Mesendoderm (in vitro differentiated cells): ENCODE measurements at places on chromosomes 5 and 9.

DNA sequence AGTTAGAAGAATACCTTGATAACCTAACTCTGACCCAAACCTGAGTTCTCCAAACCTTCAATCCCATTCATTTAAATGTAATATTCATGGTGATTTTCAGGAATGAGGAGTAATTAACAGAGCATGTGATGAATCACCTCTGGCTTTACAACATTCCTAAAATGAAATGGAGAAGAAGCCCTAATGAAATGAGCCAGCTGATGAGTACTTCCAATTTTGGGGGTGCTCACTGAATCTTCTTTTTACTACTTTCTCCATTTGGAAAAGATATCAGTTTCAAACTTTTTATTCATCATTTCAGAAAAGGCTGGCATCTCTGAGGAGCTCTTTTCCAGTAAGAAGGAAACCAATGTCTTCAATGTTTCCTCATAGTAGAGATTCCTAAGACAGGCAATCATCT is 2.9 kb upstream of the SPINK5 start:
- DNase-seq: peak; percentile 23

GRCh38 chr5:172659909-172660628 is 19.0 kb downstream of the NEURL1B start:
- peak; percentile 93 for DNase-seq

DNA sequence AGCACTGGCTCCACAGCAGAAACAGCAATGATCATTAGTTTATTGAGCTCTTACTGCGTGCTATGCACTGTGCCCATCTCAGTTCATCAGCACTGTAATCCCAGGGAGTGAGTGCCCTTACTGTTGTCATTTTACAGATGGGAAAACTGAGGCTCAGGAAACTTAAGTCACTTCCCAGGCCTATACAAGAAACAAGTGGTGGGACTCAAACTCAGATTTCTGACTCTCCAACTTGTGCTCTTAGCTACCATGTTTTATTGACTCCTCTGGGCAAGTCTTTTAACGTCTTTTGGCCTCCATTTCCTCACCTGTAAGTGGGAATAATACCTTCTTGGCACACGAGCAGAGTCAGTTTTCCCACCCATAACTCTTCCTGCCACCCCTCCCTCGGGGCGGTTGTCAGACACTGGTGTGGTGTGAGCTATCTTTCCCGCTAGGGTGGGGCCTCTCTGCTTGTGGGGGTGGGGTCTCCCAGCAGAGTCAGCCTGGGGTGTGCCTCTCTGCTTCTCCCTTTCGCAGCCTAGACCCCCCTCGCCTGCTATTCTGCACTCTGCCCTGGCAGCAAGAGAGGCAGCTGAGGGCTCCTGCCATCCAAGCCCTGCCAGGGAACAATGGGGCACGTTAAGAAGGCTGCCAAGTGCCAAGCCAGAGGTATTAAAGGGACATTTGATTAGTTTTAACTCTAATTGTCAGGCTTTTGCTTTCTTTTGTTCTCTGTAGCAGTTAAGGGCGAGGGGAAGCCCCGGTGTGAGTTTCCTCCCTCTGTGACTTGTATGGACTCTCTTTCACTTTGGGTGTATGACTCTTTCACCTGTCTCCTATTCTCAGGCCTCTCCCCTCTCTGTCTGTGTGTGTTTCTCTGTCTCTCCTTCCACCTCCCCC is 12.1 kb downstream of the GALNT10 start:
- peak; percentile 32 for DNase-seq

GRCh38 chr5:140925806-140926442 is at the start of gene PCDHAC1:
TSS of gene PCDHAC1 (plus strand) at chr5:140926299. CDS start at chr5:140926893, 594 bp downstream.
- no peak for DNase-seq

DNA sequence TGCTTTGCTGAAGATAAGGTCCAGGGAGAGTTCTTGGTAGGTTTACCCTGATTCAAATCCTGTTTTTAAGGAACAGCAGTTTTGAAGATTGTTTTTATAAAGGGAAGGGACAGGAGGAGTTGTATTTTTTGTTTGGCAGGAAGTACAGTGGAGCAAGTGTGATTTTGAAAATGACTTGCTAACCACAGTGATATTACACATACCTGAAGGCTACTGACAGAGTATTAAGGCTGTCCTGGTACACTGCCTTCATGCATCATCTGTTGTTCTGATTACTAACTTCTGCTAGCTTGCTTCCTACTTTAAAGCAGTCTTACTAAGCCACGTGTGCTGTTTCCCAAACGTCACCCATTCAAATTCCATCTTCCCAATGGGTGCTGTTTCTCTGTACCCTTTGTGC is 559.5 kb upstream of the SGCD start:
- no peak for DNase-seq

- DNase-seq: no peak
Measured at GRCh38 chr5:17763301-17763700, 129.0 kb downstream of the TAF11L14 start.

- DNase-seq: no peak
Measured at GRCh38 chr9:38414040-38414723, 10.1 kb downstream of the IGFBPL1 start.

DNA sequence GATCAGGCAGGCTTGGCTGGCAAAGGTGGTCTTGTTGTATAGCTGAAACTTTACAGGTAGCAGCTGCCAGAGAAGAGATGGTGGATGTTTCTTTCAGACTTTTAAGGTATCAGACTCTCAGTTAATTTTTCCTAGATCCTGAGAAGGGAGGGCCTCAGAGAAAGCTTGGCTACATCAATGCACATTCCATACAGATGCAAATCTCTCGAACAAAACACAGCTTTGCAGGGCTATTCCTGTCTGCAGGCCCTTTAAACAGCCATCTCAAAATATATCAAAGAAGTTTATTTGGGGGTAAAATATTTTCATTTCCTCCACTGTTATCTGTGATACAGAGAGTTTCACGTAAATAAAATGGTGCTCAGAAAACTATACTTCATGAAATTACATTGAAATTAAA is 1584.4 kb downstream of the EFNA5 start:
- no peak for DNase-seq

DNA sequence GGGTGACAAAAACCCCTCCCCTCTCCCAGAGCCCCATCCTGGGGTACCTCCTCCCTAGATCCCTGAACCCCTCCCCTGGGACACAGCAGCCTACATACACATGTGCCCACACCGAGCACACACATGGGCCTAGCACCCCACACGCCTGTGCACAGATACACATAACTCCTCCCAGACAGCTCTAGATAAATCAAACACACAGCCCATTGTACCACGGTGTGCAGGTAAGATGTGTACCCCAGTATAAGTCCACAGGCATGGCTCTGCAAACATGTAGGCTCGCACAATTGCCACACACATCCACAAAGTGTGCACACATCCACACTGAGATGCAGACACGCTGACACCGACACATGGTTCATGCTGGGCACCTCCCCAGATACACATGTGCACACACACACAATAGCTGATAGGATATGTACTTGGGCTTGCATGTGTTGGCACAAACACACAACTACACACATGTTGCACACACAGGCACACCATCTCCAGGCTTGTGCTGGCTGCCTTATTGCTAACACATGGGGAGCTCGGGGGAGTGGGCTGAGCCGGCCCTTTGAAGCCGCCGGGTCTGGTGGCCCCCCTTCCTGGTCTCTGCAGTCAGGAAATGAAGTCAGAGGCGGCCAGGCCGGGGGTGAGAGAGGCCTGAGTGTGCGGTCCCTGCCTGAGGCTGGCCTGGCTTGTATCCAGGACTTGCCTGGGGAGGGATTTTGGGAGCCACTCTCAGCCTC is 30.2 kb downstream of the GOLGA2 start:
- peak; percentile 69 for DNase-seq

GRCh38 chr5:24265306-24265705 is 379.5 kb downstream of the CDH10 start:
- DNase-seq: no peak

GRCh38 chr9:113677569-113677968 is 198.5 kb upstream of the ZNF618 start:
- DNase-seq: no peak

DNA sequence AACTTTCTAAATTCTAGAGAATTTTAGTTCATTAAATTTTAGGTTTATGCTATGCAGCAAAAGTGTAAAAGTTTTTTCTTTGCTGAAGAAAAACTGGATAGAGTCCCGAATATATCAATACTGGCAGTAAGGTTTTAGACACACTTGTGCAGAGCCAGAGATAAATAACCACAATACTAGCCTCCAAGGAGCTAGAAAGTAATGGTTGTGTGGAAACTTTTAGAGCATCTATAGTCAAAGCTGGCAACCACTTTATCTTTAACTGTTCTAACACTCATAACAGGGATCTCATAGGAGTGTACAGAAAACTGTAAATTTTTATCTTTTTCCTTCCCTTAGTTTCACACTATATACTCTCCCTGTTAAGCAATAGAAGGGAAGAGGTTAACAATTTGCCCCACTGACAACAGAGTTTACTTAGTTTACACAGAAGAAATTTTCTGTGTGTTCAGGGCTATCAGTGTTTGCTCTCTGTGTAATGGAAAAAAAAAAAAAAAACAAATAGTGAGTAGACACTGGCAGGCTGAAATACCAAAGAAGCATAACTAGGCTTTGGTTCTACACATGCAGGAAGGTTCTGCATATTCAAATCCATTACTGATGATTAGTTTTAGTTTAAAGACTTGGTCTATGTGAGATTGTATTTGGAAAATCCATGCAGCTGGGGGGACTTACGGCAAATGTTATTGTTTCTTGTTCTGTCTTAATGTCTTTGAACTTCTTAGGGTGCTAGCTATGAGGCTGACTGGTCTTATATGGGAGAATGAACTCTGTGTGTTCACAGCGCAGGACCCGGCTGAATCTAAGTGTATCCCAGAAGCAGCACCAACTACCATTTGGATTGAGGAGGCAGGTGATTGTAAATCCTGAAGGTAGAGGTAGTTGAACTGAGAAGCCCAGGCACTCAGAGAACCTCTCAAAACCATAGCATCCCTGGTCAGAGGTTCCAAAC is 187.6 kb downstream of the PCSK1 start:
- no peak for DNase-seq

DNA sequence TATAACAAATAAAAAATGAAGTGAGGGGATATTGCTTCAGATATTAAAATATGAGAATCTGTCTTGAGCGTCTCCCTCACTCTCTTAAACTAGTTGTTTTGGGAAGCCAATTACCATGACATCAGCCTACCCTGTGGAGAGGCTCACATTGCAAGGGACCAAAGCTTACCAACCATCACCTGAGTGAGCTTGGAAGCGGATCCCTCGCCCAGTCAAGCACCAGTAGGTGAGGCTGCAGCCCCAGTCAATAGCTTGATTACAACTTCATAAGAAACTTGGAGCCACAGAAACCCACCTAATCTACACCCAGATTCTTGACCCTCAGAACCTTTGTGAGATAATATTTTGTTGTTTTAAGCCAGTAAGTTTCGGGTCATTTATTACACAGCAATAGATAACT is 206.2 kb downstream of the CEMIP2 start:
- DNase-seq: peak; percentile 50

GRCh38 chr9:73166468-73166867 is 14.8 kb downstream of the ANXA1 start:
- DNase-seq: no peak

DNA sequence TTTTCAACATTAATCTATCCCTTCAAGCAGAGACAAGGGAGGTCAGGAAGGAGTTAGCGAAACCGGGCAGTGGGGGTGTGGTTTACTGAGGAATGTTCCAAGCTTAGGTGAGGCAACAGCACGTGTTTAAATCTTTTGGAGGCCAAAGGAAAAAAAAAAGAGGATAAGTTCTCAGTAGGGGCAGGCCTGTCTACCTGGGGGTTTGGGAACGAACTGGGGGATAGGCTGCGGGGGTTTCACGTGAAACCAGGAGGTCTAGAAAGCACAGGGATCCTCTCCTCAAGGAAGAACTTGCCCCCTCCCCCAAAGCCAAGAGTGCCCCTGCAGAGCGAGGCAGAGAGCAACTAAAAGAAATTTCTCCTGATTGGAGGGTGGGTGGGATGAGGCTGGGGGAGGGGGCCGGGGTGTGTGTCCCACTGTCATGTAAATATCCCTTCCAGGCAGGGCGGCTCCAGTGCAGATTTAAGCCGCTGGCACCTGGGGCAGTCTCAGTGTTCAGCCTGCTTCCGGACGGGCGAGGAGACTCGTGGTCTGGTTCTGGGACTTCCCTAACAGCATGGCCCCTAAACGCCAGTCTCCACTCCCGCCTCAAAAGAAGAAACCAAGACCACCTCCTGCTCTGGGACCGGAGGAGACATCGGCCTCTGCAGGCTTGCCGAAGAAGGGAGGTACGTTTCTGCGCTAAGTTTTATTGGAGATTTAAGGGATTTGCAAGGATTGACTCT is 5.5 kb upstream of the SET start:
- peak; percentile 95 for DNase-seq

DNA sequence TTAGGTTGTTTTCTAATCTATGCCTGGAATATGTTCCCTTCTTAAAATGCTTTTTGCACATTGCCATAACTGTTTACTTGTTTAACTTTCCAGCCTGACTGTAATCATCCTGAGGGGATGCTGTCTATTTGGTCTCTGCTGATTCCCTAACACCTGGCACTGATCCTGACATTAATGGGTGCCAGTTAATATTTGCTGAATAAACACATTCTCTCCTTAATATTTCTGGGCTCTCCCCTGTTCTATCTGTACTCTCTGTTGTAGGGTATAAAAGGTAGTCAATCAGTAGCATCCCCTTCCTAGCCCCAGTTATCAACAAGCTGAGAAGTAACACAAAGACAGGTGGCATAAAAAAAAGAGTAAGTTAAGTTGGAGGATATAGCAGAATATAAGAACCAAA is 21.3 kb upstream of the SLC31A2 start:
- no peak for DNase-seq

GRCh38 chr5:160547061-160547460 is 125.4 kb downstream of the PTTG1 start:
- no peak for DNase-seq

- DNase-seq: no peak
Measured at GRCh38 chr9:131715906-131716305, 24.0 kb downstream of the RAPGEF1 start.

DNA sequence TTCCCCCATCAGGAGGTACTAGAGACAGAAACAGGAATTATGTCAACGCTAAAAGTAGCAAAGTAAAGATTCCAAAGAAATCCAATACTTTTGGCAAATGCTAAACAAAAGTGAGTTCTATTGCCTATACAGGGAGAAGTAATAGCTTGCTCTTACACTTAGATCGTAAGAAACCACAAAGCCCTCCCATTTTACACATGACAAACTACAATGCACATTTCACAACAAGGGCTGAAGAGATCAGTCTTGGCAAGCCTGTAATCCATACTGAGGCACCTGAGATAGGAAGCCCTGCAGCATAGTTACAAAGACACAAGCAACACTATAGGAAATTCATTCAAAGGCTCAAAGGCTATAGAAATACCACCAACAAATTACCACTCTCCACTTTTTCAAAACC is 7.7 kb downstream of the HNRNPK start:
- no peak for DNase-seq

GRCh38 chr9:110303133-110303532 is 34.5 kb downstream of the TXNDC8 start:
- DNase-seq: no peak

GRCh38 chr9:93905473-93906133 is 49.6 kb downstream of the BARX1 start:
- DNase-seq: peak; percentile 13

DNA sequence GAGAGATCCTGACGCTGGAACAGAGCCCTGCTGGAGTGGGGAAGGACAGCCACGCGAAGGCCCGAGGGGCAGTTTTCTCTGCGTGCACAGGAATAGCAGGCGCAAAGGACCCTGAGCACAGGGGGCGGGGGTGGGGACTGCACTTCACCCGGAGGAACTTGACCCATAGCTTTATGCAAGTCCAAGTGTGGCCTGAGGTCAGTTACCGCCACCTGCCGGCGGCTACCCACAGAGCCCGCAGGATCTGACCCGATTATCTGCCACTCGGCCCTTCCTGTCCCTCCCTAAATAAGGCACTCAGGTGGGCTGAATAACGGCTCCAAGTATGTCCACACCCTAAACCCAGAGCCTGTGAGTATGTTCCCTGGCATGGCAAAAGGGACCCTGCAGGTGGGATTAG is 65.4 kb upstream of the FCN1 start:
- DNase-seq: peak; percentile 69
